ENCODE measurements at places on chromosomes 1 and 21. TPM values are rescaled to one million over a fixed set of nuclear protein-coding genes. Genes with fewer than 3 reads are reported as not detected.

KCNN3 gene
- total RNA-seq, result 0.04 TPM

CBS gene
- 419 TPM for total RNA-seq

RGL1 gene
- 0.07 TPM for total RNA-seq

- DNase-seq, result no peak
Measured at GRCh38 chr21:26070822-26071425, 99.6 kb downstream of the APP start.

GRCh38 chr1:116735246-116735645 is 19.0 kb upstream of the CD2 start:
- no peak for DNase-seq

DNA sequence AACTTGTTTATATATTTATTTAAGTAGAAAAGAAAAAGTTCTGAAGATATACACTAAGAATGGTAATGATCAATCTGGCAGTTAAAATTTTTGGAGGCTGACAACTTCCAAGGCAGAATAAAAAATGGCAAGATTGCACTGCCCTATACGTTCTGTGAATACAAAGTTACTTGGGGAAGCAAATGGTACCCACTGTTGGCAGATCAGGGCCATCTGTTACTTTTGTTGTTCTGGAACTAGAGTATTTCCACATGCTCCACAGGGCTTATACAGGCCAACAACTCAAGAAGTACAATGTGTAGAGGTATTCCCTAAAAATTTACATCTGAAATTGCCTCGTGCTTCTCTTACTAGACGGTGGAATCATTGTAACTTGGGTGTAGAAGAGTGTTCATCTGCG is 53.2 kb downstream of the AHCTF1 start:
- no peak for DNase-seq

GRCh38 chr1:119805247-119805646 is 6.0 kb downstream of the REG4 start:
- no peak for DNase-seq

DNA sequence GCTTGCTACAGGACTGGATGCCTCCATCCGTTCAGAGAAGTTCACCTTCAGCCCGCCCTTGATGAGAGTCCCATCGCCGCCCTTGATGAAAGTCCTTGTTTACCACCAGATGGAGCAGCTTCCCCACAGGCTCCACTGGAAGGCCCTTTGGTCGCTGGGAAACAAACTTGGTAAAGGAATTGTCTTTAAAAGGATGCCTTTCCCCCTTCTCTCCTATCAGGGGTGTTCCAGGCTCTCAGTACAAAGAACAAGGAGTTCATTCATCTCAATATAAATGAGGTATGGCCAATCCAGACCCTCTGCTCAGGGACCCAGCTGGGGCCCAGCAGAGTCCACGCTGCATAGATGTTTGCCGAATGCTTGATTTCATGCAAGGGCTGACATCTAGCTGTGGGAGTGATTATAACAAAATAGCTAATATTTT is 50.8 kb downstream of the CAPN9 start:
- DNase-seq, result peak; percentile 73

- peak; percentile 26 for DNase-seq
Measured at GRCh38 chr1:161180639-161181038, 3.3 kb upstream of the B4GALT3 start.

DNA sequence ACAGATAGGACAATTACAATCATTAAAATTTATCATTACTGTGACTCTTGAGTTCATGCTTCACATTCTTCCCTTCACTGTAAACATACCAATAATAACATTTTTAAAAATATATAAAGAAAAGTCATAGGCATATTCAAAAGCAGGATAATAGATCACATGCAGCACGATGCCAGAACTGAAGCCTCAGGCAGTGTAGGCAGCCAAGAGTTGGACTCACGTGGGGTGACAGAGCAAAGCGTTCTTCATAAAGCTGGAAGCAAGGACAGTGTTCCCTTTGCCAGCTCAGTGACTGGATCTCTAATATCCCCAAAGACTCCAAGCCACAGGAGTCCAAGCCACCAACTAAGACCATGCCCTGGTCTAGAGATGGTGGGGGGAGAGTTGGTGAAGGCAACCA is 77.7 kb downstream of the ODF2L start:
- DNase-seq, result no peak

GRCh38 chr21:31268090-31268489 is 76.0 kb downstream of the TIAM1 start:
- DNase-seq, result no peak

All from K562 (cell line).